ENCODE measurements at places on chromosomes 3 and 15. TPM values are rescaled to one million over a fixed set of nuclear protein-coding genes. Genes with fewer than 3 reads are reported as not detected.

GRCh38 chr3:126157083-126157768, 23.2 kb downstream of the ALDH1L1 start:
- no peak for DNase-seq

GRCh38 chr3:13223574-13224237, 150.5 kb upstream of the IQSEC1 start:
- DNase-seq, result peak; percentile 17

The CNTN3 gene
- total RNA-seq, result not detected

DNA sequence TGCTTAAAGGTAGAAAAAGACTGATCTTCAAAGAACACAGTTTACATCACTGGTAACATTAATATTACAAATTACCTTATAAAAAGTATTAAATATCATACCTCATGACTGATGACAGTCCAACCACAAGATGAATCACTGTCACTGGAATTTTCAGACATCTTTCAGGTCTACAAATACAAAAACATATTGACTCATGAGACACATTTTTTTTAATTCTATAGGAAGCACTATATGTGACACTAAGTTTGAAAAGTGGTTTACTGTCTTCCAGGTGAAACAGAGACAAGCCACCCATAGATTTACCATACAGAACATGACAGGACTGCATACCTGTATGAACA, 18.9 kb downstream of the CCPG1 start:
- peak; percentile 80 for DNase-seq

The CIB1 gene
- total RNA-seq, result 85.8 TPM

DNA sequence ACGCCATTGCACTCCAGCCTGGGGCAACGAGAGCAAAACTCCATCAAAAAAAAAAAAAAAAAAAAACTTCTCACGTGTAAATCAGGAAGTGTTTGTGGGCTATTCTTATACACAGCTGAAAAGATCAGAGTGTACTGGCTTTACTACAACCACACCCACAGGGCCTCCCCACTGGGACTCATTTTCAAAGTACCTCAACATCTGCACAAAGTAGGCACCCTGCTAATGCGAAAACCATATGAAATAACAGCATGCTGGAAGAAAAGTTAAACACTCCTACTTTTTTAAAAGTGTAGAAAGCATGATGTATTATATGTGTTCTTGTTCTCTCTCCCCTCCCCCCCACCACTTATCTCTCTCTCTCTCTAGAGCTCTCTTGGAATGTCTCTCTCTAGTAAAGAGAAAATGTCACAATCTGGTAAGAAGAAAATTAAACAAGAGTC, 11.1 kb downstream of the UACA start:
- no peak for DNase-seq

The SNRPN gene
- 131 TPM for total RNA-seq

- no peak for DNase-seq
These were observed 245.7 kb downstream of the FAM43A start for GRCh38 chr3:194931347-194931746.

DNA sequence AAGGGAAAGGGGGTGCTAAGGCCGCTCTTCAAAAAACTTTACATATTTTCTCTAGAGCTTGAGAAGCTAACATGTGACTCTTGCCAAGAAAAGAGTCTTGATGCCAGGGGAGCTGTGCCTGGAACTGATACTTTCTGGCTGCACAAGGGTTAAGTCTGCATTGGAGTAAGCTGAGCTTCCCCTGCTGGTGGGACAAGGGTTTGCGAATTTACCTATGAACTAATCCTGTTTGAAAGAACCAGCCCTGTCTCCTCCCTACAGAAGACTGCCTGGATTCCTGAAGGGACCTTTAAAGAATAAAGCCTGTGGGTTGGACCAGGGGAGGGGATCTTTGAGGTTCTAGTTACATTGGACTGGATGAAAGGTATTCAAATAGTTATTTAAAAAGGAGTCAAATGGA, 58.3 kb upstream of the EPHA3 start:
- DNase-seq, result peak; percentile 44

The MNS1 gene
- 4.3 TPM for total RNA-seq

The FAM81A gene
- 2.5 TPM for total RNA-seq

The IMPG2 gene
- 0.17 TPM for total RNA-seq

DNA sequence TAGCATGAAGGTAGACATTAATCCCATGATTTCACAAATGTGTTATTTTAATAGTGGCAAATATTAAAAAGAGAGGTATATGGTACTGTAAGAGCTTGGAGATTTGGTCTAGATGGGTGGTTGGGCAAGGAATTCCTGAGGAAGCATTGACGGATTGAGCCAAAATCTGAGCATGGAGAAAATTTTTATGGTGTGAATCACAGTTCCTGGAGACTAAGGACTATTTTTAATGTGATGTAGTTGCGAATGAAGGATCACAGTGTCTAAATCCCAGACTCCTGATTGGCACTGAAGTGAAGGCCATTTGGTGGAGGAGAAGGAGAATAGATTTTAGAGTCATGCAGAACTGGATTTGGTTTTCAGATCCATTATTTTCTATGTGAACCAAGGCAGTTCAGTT, 188.7 kb upstream of the FEZF2 start:
- DNase-seq, result peak; percentile 35

- DNase-seq, result no peak
These were observed 99.2 kb downstream of the AGBL1 start for GRCh38 chr15:86178845-86179244.

The RARB gene
- total RNA-seq, result not detected

The CLDN18 gene
- not detected for total RNA-seq

DNA sequence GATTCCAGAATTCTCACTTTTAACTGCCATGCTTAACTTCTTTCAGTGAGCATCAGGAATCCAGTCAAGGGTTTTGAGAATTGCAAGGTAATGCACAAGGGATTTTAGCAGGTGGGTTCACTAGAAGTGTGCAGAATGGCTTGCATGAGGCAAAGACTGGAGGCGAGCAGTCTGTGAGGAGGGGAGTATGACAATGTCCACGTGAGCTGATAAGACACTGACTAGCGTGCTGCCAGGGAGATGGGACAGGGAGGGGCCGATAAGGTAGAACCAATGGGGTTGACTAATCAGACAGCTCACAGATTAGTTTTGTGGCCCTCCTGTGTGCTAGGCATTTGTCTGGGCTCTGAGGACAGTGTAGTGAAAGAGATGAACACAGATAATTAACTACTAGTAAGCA, 102.0 kb upstream of the DAZL start:
- DNase-seq, result no peak

DNA sequence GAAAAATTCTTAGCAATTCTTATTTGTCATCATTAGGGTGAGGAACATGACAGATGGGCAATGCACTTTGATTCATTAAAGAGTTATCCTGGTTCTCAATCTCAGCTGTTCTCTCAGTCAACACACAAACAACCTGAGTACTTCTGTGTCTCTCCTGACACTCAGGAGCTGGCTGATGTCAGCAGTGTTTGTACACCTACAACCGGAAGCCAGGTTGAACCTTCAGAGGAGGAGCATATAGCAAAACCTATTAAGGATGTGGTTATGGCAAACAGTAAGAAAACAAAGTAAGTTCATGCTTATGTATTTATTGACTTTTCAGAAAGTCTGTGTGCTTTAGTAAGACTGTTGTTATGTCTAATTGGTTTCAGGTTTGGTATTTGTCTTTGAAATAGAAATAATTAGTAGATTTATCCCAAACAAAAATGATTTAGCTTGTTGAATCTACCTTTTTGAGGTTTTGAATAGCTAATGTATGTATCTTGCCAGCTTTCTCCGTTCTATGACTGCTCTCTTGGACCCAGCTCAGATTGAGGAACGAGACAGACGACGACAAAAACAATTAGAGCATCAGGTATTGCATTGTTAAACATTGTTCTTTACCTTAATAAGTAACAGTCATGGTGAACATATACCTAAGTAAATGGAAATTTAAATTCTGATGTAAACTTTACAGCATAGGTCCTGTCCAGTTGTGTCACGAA, 36.6 kb downstream of the CCDC66 start:
- DNase-seq, result peak; percentile 13

- DNase-seq, result peak; percentile 30
These were observed 463 bp downstream of the TERC start for GRCh38 chr3:169764312-169764881.

The ANKRD34C gene
- total RNA-seq, result not detected

DNA sequence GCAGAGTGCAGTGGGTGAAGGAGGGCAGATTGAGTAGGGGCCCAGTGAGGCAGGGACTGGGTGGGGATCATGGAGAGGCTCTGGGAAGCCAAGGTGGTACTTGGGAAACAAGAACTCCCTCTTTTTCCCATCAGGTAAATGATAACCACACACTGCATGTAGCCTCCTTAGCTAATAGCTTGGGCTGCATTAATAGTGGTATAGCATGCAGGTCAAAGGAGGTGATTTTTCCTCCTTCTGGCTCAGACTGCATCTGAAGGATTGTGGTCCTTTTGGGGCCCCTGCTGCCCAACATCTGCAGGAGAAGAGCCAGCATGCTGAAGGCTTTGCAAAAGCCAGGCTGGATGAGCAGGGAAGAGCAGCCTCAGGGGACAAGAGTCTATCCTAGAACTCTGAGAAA, 45.4 kb downstream of the PPCDC start:
- no peak for DNase-seq

The GOLGA8J gene
- total RNA-seq, result not detected

The GRIP2 gene
- 0.36 TPM for total RNA-seq

The CELF6 gene
- total RNA-seq, result not detected

- peak; percentile 3 for DNase-seq
These were observed 1336.7 kb downstream of the NSUN3 start for GRCh38 chr3:95399585-95399984.

DNA sequence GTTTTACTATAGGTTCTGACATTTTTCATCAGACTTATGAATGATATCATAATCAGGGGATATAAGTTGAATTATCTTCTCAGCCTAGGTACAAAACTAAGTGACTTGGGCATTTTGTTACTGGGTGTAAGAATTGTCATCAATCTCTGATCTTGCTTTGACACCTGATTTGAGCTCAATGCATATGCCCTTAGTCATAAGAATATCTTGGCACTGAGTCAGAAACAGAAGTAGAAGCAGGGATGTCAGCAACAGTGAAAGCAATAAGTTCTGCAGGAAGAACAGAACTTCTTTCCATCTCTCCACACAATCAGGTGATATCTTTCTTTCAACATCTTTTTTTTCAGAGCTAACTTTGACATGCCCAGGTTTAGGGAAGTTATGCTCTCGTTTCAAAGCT, 14.6 kb downstream of the SLITRK3 start:
- peak; percentile 26 for DNase-seq

DNA sequence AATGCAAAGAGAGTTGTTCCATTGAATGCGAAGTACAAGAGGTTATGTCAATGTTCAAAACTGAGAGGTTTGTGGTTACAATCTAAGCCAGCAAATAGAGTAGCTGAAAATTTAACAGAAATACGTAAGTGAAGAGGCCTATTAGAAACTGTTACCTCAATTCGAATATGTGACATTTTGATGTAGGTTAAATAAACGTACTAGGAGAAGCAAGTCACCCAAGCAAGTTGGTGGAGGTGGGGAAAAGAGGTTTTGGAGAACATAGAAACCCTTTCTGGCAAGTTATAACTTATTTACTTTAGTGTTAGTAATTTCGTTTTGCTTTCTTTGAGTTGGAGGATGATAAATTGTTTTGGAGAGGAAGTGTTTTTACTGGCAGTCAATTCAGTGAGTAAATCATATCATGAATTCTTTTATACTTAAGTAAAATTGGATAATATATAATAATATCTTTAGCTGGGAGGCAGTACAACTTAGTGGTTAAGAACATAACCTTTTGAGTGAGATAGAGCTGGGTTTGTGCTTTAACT, 91.2 kb upstream of the NAALADL2 start:
- peak; percentile 74 for DNase-seq

DNA sequence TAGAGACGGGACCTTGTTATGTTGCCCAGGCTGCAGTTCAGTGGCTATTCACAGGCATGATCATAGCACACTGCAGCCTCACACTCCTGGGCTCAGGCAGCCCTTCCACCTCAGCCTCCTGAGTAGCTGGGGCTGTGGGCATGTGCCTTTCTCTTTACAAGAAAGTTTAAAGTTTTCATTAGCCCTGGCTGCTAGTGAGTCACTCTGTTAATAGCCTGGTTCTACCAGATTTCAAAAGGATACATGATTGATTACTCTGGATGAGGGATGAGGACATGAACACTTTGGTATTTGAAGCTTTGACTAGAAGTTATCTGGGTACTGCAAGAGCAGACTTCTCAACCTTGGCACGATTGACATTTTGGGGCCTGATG, 95.1 kb downstream of the DHX36 start:
- DNase-seq, result peak; percentile 48

- no peak for DNase-seq
These were observed 12.3 kb upstream of the CD200 start for GRCh38 chr3:112320691-112321090.

GRCh38 chr15:34802803-34803750, 7.7 kb upstream of the ACTC1 start:
- no peak for DNase-seq

- no peak for DNase-seq
These were observed 12.4 kb upstream of the LTF start for GRCh38 chr3:46477145-46477544.

- DNase-seq, result no peak
These were observed 134.1 kb downstream of the PDZRN3 start for GRCh38 chr3:73490453-73491286.

GRCh38 chr3:167662919-167663400, 9.2 kb upstream of the WDR49 start:
- DNase-seq, result no peak

The HGD gene
- total RNA-seq, result 0.11 TPM

DNA sequence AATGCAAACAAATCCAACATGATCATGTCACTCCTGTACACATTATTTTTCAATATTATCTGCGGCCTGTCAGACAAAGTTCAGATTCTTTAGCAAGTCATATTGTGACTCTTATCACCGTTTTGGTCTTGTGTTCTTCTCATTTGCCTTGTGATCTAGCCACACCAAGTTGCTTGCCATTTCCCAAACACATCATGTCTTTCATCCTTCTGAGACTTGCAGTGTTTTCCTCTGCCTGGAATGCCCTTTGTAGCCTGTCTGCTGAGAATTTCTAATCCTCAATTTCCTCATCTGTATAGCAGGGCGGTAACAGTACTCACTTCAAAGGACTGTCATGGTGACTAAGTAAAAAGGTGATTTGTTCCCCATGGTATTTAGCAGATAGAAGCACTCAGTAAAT, 135.0 kb downstream of the GREM1 start:
- no peak for DNase-seq

DNA sequence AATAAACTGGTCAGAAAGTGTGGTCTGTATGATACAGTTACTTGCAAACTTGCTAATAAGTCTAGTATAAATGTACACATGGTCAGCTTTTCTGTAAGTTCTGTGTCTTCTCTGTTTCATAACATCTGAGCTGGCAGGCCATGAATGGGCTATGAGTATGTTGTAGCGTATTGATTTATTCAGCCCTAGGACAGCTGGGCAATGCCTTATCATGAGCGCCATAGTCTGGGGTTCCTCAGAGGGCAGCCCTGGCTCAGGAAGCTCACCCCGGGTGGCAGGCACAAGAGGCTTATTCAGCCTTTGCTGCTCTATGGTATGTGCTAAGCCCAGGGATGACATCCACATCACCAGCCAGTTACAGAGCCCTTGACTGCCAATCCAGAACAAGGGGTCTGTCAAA, 50.7 kb upstream of the CCR2 start:
- no peak for DNase-seq

The MYEF2 gene
- total RNA-seq, result 7.0 TPM

- DNase-seq, result peak; percentile 80
These were observed 74.3 kb downstream of the MYO1E start for GRCh38 chr15:59298225-59298853.

The SPG21 gene
- total RNA-seq, result 53.0 TPM

GRCh38 chr3:15043408-15044171, 21.5 kb downstream of the MRPS25 start:
- no peak for DNase-seq

The ATP13A3 gene
- total RNA-seq, result 69.4 TPM

- peak; percentile 28 for DNase-seq
These were observed 61.0 kb downstream of the TLE3 start for GRCh38 chr15:70036585-70037291.

All from PC-3 (cell line).